H4 (cell line): ENCODE measurements at places on chromosomes 13 and 19. TPM values are rescaled to one million over a fixed set of nuclear protein-coding genes. Genes with fewer than 3 reads are reported as not detected.

- DNase-seq = no peak
Measured at GRCh38 chr13:64429691-64430090, 2800.4 kb downstream of the PCDH9 start.

- no peak for DNase-seq
Measured at GRCh38 chr19:37855098-37855497, 51.3 kb downstream of the WDR87 start.

DNA sequence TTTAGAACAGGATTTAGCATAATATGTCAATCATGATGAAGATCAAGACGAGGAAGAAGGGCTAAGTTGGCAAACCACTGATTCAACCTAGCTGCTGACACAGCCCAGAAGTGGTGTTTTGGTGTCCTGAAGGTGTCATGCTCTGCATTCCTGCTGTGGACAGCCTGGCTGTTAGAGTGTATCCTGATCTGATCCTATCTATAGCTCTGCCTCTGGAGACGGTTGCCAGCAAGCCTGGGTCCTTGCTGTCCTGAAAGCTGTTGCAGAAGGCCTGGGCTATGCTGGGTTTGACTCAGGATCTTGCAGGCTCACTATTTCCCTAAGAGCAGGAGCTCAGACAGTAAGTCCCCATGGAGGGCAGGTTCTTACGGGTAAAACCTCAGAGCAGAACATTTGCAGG lies 416.4 kb downstream of the TSHZ3 start:
- DNase-seq = no peak

- no peak for DNase-seq
Measured at GRCh38 chr13:79482281-79482970, 1.5 kb downstream of the NDFIP2 start.

- no peak for DNase-seq
Measured at GRCh38 chr13:38883783-38884182, 106.8 kb downstream of the STOML3 start.

GRCh38 chr13:107141767-107142166 lies 573.8 kb upstream of the ARGLU1 start:
- DNase-seq = no peak

- no peak for DNase-seq
Measured at GRCh38 chr13:27927444-27928352, 7.9 kb downstream of the PDX1 start.

GRCh38 chr19:15633082-15633835 lies 7.4 kb upstream of the CYP4F3 start:
- no peak for DNase-seq

GRCh38 chr19:42250666-42251531 lies 4.0 kb downstream of the ERF start:
- DNase-seq = no peak

DNA sequence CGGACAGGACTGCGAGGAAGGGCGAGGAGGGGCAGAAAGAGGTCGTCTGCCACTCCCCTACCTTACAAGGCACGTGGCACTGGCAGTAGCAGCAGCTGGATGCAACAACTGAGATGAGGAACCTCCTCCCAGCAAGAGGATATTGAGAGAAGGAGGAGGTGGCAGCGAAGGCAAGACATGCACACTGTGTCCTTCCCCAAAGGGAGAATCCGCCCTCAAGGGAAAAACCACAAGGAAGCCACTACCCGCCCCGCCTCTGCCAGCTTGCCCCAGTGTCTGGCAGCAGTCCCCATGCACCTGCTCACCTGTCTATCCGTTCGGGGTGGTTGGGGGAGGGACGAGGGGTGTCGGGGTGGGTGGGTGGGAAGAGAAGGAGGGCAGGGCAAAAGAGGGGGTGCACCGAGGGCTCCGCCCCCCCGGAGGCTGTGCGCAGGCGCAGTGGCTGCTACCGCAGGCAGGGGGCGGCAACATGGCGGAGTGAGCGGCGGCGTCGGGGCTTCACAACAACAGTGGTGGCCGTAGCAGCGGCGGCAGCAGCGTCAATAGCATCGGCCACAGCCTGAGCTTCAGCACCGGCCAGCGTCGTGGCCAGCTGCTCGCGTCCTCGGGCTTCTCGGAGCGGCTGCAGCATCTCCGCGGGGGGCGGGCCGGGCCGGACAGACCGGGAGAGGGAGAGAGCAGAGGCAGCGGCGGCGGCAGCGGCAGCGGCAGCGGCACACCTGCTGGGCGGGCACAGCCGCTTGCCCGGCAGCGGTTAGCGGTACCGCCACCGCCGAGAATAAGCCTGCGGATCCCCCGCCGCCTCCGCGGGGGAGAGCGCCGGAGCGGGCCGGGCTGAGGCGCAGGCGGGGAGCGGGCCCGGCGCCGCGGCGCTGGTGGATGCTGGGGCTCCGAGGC lies at the start of gene NBEA:
NBEA (plus strand) TSS at position 436 of the 897 bp plus-strand sequence. CDS start 551 bp downstream, outside the sequence.
- peak; percentile 72 for DNase-seq

- DNase-seq = no peak
Measured at GRCh38 chr13:36840718-36841250, 21.8 kb downstream of the RFXAP start.

DNA sequence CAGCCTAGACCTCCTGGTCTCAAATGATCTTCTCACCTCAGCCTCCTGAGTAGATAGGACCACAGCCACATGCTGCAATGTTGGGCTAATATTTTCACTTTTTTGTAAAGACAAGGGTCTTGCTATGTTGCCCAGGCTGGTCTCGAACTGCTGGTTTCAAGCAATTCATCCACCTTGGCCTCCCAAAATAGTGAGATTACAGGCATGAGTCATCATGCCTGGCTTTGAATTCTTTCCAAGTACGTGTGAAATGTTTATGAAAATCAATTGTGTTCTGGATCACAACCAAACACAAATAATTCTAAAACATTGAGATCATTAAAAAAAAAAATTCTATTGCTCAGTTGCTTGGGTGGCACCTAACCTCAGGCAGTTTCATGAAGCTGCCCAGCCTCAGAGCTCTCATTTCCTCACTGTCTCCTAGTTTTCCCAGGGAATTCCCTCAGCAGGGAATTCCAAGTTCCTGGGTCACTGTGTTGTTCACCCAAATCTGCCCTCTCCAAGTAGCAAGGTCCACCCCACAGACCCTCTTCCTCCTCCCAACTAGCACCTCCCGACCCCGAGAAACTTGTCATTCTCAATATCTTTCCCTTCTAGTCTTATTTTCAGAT lies 44.8 kb downstream of the ING1 start:
- DNase-seq = no peak

DNA sequence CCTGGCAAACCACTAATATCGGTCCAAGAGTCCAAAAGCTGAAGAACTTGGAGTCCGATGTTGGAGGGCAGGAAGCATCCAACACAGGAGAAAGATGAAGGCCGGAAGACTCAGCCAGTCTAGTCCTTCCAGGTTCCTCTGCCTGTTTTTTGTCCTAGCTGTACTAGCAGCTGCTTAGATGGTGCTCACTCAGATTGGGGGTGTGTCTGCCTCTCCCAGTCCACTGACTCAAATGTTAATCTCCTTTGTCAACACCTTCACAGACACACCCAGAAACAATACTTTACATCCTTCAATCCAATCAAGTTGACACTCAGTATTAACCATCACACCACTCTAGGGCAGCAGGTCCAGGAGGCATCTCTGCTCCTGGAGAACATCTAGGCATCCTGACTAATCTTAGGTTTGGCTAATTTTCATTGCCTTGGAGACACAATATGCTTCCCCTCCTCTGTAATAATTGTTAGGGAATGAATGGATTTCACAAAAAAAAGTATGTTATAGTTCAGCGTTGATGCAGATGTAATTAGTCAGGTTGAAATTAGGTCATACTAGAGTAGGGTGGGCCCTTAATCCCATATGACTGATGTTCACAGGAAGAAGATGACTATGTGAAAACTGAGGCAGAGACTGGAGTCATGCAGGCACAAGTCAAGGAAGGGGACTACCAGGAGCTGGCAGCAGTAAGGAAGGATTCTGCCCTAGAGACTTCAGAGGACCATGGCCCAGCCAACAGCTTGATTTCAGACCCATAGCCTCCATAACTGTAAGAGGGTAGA lies 183.4 kb downstream of the RBM26 start:
- DNase-seq = no peak

DNA sequence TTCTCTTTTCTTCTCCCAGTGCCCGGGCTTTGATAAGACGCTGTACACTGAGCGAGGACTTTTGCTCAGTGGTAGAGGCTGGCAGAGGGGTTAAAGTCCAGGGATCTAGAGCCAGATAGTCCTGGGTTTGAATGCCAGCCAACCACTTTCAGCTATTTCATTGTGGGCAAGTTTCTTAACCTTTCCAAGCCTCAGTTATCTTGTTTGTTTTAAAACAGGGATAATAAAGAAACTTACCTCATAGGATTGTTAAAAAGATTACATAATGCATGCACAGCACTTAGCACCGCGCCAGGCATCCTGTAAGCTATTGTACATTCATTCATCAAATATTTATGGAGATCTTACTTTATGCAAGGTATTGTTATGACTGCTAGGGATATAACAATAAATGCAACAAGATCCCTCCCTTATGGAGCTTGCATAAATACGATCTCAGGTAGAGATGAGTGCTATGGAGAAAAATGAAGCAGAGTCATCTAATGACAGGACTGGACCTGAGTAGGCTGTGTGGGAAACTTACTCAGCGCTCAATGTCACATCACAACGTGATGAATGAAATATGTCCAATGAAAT lies 70.8 kb downstream of the LNX2 start:
- DNase-seq = no peak

DNA sequence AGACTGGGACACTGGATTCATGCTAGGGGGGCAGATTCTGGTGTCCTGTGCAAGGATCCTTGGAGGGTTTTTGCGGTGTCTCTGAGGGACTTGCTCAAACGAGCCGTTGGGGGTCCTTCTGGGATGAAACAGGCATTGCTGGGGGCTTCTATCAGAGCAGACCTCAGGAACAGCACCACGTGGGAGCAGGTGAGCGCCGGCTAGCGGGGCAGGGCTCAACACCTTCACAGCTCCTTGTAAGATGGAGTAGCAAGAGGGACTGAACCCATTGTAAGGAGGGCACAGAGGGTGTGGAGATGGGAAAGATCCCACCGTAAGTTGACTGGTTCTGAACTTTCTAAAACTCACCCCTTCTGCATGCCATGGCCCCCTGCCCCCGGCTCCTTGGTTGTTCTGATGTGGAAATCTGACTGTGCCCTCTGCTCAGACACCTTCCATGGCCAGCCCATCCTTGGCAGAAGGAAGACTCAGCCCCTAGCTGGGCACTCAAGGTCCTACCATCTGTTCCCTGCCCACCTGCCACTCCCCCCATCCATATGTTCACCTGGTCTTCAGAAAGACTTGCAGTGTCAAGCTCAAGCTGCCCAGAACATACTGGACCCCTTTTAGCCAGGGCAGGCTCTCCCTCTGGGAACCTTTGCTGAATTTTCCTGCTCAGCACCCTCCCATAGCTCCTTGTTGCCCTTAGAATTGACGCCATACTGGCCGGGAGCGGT lies 1.2 kb downstream of the SLC27A1 start:
- DNase-seq = no peak

DNA sequence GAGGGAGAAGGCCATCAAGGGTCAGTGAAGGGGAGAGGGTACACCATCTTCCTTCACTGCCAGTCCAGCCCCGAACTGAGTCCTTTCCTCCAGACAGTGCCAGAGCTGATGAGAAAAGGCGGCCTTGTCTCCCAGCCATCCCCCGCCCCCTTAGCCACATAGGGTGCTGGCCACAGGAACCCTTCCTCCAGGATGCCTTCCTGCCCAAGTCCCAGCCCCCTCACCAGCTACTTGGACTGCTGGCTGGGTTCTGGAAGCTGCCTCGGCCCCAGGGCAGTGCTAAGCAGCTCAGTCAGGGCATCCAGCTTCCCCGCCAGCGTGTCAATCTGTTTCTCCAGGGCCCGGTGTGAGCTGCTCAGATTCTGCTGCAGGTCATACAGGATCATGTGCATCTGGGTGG lies 12.6 kb upstream of the SMG9 start:
- no peak for DNase-seq

GRCh38 chr19:40693150-40693788 lies 2.8 kb upstream of the NUMBL start:
- DNase-seq = no peak

DNA sequence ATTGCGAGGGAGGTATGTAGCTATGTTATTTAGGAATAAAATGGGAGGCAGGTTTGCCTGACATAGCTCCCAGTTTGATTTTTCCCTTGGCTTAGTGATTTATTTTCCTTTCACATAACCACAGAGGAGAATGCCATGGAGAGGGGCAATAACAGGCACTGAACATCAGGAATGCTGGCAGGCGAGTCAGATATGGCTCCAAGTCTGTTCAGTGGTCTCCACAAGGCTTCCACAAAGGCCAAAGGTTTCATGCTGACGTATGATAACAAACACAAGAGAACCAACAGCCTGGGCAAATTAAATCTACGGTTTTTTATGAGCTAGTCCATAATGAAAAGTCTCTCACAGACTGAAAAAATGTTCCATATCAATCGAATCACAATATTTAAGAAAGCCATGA lies 66.7 kb downstream of the SUCLA2 start:
- DNase-seq = no peak

GRCh38 chr19:35563207-35563829 lies at the start of gene ATP4A:
Gene ATP4A, minus strand, starts transcription at chr19:35563658. Its CDS starts 29 bp downstream, at chr19:35563629.
- DNase-seq = no peak

- no peak for DNase-seq
Measured at GRCh38 chr19:49691243-49692146, 579 bp downstream of the CPT1C start.

GRCh38 chr19:32691952-32692726 lies 518 bp downstream of the NUDT19 start:
- peak; percentile 60 for DNase-seq

DNA sequence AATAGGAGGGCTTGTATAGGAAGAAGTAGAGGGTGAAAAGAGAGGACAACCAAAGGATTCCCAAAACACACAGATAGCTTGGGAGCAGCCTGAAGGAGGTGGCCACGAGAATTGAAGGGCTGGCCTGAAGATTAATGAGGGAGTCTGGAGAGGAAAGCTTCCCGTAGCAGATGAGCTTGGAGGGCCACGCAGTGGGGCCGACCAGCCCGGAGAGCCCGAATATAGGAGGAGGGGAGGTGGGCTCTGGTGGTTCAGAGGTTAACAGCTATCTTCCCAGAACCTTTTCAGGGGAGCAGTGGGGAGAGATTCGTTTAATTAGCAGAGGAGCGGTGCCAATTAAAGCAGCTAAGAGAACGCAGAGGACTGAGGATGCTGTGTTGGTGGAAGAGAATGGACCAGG lies 154.9 kb downstream of the STK24 start:
- no peak for DNase-seq

GRCh38 chr13:33080972-33081590 lies 64.9 kb downstream of the KL start:
- no peak for DNase-seq

EXOC3L2 gene
- total RNA-seq = not detected in 2 replicates

ZNF610 gene
- total RNA-seq = 1.1 and 2.2 TPM in 2 replicates

CABP5 gene
- 0.47 TPM in 1 of 2 replicates, not detected in the other for total RNA-seq

GCDH gene
- 31.0 and 38.3 TPM in 2 replicates for total RNA-seq

CALR3 gene
- 0.08 and 0.47 TPM in 2 replicates for total RNA-seq

AZU1 gene
- not detected in 2 replicates for total RNA-seq

ZNF808 gene
- 9.1 and 11.6 TPM in 2 replicates for total RNA-seq

ERICH4 gene
- total RNA-seq = not detected in 2 replicates

PSG1 gene
- not detected in 2 replicates for total RNA-seq
